Right renal cortex interstitium (tissue), 3 donors: ENCODE measurements at places on chromosomes 2 and 18. TPM values are rescaled to one million over a fixed set of nuclear protein-coding genes. Genes with fewer than 3 reads are reported as not detected.

GRCh38 chr2:203340791-203341487 lies 12.7 kb downstream of the ABI2 start:
- no peak for DNase-seq

DNA sequence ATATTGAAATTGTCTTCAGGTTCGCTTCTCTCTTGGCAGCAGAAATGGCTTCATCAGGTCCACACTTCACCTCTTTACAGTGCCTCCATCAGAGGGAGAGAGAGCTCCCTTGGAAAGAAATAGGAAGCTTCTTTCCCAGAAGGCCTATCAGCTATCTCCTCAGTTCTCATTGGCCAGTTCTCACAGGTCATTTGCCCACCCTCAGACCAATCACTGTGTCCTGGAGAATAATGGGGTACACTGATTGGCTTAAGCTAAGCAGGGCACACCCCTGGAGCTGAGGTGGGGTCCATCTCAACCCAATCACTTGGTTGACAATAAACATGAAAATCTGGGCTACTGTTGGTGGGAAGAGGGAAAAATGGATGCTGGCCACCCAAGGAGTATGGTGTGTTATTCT lies 5.2 kb downstream of the GNLY start:
- DNase-seq, result no peak

DNA sequence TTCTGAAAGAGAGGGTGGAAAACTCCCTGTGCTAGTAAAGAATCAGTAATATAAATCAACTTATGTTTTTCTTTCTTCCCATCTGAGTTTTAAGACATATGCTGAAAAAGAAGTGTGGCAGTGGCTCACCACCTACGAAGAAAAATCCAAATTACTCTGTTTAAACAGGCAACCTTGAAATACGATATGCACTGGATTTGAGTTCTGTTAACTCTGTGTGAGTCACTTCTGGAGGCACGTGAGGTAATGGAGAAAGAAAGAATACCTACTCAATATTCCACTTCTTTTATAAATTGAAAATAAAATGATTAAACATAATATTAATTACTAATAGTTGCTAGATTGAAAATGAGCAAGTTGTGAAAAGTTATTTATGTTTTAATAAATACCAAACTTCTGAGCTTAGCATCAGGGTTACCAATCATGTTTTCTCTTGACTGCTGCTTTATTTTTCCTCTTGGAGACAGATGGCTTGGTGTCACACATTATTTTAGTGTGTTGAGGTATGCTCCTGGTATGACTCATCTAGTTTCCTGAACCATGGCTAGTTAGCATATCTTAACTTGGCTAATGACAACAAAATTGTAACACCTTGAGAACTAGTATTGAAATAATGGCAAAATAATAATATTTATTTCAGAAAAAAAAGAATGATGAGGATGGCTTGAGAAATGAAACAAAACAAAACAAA lies 1705.5 kb upstream of the PIK3C3 start:
- no peak for DNase-seq

DNA sequence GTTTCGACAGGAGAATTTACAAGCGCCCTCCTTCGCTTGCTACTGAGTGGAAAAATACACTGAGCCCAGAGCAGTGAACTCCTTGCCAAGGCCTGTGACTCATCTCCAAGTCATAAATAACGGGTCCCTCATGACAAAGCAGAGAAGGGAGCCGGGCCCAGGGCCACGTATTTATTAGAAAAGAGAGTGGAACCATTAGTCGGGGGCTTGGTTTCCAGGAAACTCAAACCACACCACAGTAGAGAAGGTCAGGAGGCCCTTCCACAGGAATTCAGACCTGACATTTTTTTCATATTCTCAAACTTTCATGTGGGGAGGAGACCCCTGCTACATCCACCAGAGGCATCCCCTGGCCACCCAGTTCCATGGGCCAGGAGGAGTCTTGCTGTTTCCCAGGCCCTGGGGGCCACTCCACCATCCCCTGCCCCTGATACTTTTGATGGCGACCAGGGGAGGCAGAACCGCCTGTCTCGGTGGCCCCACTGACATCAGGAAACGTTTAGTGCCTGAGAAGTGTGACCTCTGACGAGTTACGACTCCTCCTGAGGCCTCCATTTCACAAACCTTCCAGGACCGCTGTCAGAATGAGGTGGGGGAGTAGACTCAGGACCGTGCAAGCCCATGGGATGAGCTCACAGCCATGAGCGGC lies 289.7 kb downstream of the DYSF start:
- DNase-seq, result no peak

- DNase-seq, result no peak
Observed at GRCh38 chr2:166284359-166284758, 91.4 kb downstream of the SCN9A start.

DNA sequence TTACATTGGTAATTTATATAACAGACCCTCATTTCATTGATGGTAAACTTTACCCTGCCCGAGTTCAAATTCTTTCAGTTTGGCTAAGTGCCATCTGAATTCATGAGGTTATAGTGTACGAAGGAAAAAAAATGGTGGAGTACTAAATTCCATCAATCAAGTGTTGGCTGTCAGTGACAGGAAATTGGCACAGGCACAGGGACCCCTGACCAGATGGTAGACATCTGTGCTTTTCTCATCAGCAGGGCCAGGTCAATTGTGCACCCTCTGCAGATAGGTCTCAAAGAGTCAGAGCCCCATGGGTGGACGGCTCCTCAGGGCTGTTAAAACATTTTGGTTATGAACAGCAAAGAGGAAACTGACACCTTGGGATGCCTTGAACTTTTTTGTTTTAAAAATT lies 439.2 kb downstream of the SETBP1 start:
- DNase-seq, result no peak

- DNase-seq, result no peak
Observed at GRCh38 chr2:64792995-64793639, 139.4 kb upstream of the SERTAD2 start.

- DNase-seq, result no peak
Observed at GRCh38 chr2:241108271-241109209, 6.5 kb upstream of the MTERF4 start.

GRCh38 chr2:114616-115015 lies 68.3 kb upstream of the FAM110C start:
- DNase-seq, result no peak

GRCh38 chr2:150020221-150020620 lies 432.6 kb upstream of the MMADHC start:
- DNase-seq, result no peak

GRCh38 chr2:145807968-145808367 lies 1288.0 kb upstream of the ZEB2 start:
- DNase-seq, result no peak

- no peak for DNase-seq
Observed at GRCh38 chr2:167875529-167875928, 371.9 kb downstream of the STK39 start.

- no peak for DNase-seq
Observed at GRCh38 chr18:43574974-43575373, 297.7 kb upstream of the SYT4 start.

- DNase-seq, result no peak
Observed at GRCh38 chr18:51257150-51257549, 59.7 kb upstream of the MEX3C start.

Gene LCT
- not detected for polyA plus RNA-seq

Gene ADAM23
- polyA plus RNA-seq, result 5.4 TPM
